Activated T-cell treated with anti-CD3 and anti-CD28 coated beads for 24 hours (primary cell): ENCODE measurements at places on chromosomes 16 and 17.
A peak's percentile ranks its signal among the peaks of the same experiment; 100 is the strongest.

GRCh38 chr17:40095351-40095943 lies 4.9 kb downstream of the NR1D1 start:
- no peak for DNase-seq

DNA sequence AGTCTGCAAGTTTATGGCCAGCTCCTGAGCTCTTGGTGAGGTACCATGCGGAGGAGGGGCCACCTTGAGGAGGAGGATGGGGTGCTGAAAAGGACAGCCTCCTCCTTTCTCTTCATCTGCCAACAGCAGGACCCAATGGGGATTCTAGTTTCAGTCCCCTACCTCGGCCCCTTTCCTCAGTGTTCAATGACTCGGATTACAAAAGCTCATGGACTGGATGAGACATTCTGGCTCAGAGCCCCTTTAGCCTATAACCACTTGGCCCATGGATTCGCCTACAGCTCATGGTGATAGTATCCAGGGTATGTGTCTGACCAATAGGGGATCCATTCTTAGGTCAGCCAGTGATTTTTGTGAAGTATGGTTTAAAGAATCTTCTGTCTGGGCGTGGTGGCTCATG lies 8.5 kb upstream of the PIK3R6 start:
- DNase-seq, result no peak

- DNase-seq, result no peak
Measured at GRCh38 chr16:30406795-30407101, 658 bp upstream of the ZNF771 start.

- DNase-seq, result no peak
Measured at GRCh38 chr16:84704253-84704652, 4.5 kb downstream of the USP10 start.

DNA sequence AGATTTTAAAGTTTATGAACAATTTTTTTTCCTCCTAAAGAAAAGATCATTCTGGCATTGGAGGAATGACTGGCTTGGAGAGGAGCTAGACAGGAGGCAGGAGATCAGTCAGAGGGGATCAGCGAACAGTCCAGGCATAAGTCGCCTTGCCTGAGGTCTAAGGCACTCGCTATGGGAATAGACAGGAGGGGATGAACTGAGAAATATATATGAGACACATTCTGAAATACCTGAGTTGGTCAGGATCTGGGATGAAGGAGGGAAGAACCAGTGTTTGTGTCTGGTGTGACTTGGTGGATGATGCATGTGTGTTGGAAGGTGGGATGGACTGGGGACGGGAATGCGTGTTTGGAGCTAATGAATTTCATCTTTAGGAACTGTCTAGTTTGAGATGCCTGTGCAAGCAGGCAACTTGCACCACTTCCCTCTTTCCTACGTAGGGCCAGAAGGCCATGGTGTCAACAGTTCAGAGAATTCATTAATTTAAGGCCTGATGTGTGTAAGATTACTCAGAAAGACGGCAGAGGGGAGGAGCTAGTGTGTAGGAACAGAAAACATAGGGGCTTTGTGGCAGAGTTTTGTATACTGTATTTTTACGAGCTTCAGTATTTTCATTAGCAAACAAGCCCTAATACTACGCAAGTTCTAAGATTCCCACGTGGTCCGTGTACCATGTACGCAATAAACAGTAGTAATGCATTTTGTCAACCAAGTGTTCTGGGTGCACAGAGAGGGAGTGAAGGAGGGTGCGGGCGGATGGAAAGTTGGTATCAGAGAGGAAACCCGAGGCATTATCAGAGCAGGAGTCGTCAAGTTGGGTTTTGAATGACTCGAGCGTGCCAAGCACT lies 825 bp downstream of the HEATR6 start:
- peak; percentile 51 for DNase-seq

- no peak for DNase-seq
Measured at GRCh38 chr17:40327735-40328385, 18.9 kb downstream of the RARA start.

DNA sequence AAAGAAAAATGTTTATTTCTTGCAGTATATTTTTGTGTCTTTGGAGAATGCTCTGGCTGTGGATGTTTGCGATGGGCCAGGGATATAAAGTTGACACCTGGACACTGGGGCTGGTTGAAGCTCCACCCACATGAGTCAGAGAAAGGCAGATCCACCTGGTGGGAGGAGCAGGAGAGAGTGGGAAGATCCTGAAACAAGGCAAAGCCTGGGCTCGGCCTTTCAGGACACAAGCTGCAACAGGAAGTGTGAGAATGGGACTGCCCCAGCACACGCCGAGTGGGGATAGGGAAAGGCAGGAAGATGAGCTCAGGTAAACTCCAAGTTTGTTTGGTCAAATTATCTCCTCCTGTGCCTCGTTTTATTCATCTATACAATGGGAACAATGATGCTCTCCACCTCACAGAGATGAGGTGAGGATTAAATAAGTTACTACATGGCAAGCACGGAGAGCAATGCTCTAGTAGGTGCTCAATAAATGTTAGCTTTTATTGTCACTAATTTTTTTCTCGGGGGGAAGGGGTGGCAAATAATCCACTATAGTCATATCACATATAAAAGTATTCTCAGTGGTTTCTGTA lies 21.4 kb upstream of the PITPNM3 start:
- DNase-seq, result no peak

- DNase-seq, result no peak
Measured at GRCh38 chr17:41593306-41593981, 6.7 kb upstream of the KRT14 start.

GRCh38 chr17:50672071-50672470 lies 35.6 kb downstream of the ANKRD40 start:
- DNase-seq, result no peak

DNA sequence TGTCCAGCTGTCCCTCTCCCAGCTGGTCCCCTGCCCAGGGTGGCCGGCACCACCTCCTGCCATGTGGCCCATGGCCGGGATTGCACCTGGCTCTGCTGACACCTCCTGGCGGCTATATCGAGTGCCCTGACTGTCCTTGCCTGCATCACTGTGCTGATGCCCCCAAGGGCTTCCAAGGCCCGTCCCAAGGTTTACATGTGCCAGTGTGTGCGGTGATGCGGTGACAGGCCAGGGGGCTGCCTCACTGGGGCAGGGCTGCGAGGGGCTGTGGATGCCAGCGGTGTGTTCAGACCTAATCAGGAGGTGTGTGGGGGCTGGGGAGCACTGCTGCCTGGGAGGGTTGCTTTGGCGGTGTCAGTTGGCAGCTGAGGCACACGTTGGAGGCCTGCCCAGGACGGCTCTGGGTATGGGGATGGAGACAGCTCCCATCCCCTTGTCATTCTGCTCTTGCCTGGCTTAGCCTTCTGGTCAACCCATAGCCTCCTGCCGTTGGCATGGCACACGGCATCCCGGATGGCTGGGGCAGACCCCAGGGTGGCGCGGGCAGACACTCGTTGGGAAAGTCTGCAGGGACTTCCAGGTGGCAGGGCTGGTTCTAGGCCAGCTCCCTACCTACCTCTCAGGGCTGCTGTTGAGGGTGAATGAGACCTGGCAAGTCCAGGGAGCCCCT lies 5.5 kb downstream of the MAP2K3 start:
- DNase-seq, result no peak

DNA sequence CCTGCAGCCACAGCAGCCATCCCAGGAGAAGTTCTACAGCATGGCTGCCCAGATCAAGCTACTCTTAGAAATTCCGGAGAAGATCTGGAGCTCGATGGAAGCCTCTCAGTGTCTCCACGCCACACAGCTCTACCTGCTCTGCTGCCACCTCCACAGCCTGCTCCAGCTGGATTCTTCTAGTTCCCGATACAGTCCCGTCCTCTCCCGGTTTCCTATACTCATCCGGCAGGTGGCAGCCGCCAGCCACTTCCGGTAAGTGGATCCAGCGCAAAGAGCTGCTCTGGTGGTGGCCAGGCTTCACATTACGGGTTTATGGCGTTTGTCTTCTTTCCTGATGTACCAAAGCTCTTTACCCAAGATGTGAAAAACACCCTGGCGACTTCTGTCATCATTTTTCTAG lies 3.6 kb downstream of the COG1 start:
- no peak for DNase-seq

GRCh38 chr16:31700530-31701388 lies 172.8 kb upstream of the ZNF267 start:
- peak; percentile 82 for DNase-seq
